ENCODE measurements at places on chromosomes 7 and 10. TPM values are rescaled to one million over a fixed set of nuclear protein-coding genes. Genes with fewer than 3 reads are reported as not detected.

GRM3 gene
- total RNA-seq = not detected

DNA sequence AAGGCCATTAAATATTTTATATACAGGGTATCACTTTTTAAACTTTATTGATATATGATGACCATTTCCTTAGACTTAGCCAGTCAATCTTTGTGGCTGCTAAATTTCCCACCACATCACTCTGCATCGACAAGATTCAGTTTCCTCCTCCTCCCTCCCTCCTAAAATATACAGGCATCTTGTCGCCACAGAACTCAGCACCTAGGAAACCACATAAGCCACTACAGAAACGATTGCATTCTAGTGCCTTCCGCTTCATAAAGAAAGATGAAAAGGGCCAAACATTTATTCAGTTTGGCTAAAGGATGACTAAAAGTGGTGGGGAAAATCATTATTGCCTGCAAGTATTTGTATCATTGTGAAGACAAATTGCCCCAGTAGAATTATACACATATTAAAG, 30.7 kb downstream of the ERCC6 start:
- DNase-seq = no peak
- H3K4me3 ChIP-seq = no peak overlapping the region
- H3K4me1 ChIP-seq = no peaks in the 10 kb centered on the region
- peaks cover 10% of the 10 kb centered on the region for H3K36me3 ChIP-seq

DKK1 gene
- total RNA-seq = 3.7 TPM

ANKRD1 gene
- 3,842 TPM for total RNA-seq

SLC26A5 gene
- total RNA-seq = not detected
